NCI-H1092 (cell line): ENCODE measurements at places on chromosomes 7 and 10.
A peak's percentile ranks its signal among the peaks of the same experiment; 100 is the strongest.

- DNase-seq, result no peak
Measured at GRCh38 chr7:115128154-115128553, 206.3 kb downstream of the MDFIC start.

DNA sequence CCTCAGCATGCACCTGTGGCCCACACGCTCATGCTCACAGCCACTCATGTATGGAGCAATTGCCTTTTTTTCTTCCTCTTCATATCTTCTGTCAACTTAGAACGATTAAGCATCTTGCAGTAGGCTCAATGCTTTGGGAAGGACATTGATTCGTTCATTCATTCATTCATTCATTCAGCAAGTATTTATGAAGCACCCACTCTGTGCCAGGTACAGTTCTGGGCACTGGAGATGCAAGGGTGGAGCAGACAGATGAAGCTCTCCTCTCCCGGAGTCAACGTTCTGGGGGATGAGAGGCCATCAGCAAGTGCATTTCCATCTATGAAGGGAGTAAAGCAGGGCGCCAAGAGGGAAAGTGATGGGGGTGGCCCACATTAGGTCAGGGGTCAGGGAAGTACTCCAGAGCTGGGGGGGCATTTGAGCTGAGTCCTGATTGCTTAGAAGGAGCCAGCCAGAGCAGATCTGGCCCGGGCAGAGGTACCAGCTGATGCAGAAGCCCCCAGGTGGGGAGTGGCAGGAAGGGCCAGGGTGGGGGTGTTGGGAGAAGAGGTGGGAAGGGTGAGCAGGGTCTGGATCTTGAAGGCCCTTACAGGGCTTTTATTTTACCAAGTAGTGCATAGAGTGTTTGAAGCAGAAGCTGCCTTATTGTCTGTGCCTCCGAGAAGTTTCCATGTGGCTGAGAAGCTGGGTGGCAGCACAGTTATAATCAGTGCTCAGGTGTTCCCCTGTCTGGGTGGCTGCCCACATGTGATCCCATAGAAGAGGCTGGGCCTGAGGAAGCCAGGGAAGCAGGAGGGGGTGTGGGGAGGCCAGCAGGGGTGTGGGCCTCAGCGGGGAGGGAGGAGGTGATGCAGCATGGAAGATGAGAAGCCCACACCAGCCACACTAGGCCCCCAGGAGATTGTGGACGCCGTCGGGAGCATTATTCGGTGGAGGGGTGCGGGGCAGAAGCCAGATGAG is 36.2 kb downstream of the CHST3 start:
- no peak for DNase-seq

DNA sequence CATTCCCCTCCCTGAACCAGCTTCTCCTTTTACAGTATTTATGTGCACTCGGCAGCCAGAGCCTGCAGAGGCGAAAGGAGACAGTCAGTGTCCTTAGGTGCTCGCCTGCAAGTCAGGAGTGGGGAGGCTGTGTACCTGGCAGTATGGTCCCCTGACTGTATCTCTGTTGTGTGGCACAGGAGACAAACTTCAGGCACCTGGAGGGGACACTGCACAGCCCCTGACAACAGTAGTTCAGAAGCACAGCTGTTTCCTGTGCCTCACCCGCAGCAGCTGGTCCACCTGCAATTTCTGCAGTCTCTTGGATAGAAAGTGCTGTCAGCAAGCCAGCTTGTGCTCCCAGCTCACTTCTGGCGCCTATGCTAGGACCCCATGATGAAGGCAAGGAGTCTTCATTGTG is 73.4 kb upstream of the LAMB4 start:
- DNase-seq, result peak; percentile 29

DNA sequence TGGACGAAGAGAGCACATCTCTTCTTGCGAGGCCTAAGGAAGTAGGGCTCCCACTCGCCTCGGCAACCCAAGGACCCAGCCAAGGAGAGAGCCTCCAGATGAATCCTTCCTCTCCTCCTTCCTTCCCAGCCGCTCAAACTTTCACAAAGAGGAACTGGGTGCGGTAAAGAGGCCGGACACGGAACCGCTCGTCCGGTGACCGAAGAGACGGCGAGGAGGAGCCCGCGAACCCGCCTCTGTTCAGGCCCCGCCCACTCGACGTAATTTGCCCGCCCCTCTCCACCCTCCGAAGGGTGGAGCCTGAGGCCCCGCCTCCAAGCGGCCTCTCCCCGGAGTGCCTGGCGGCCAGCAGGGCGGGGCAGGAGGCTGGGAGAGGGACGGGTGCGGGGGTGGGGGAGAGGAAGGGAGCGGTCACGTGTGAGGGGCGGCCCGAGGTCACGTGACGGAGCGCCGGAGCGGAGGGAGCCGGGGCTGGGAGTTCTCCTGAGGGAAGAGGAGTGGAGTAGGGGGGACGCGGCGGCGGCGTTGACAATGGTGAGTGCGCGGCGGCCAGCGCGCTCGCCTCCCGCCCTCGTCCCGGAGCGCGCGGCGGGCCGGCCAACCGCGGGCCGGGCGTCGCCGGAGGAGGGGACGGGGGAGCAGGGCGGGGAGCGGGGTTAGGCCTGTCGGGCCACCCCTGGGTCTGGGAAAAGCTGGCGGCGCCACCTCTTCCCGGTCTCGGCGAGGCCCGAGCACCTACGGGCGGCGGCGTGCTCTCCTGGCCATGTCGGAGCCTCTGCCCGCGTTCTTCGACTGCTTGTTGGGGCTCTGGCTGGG is at the start of gene VPS26A:
TSS of gene VPS26A (plus strand) at position 432 of the 816 bp plus-strand sequence. CDS start at position 532, 100 bp downstream.
- DNase-seq, result peak; percentile 94

GRCh38 chr10:68752711-68753350 is 31.8 kb downstream of the CCAR1 start:
- DNase-seq, result no peak

DNA sequence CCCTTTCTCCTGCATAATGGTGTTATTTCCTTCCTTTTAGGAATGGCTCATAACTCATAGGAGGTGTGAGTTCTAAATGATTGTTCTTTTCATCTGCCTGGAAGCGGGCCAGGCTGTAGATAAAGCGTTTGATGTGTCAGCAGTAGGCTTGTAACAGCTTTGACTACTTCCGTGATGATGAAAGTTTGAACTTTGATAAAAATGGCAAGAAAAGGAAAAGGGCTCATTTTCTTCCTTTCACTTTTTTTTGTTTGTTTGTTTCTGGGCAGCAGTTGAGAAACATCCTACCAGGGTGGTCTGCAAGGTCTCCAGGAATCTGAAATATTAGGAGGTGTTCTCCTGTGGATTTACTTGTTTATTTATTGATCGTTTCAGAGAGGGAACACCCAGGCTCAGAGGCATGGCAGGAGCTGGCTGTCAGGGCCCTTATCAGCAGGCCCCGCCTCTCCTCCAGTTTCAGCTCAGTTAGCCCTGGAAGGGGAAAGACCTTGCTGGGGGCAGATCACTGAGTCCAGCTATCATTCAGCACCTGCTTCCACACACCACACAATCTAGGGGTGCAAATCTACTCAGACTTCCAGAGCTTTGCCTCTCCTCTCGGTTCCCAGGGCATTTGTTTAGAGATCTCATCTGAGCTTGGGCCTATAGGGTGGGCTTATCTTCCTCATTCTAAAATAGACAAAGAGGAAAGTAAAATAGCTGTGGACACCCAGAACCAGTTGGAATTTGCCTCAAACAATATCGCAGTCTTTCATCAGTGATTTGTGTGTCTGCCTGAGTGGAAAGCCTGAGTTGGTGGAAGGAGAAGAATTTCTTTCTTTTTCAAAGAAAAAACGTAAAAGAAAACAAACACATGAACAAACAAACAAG is 130.9 kb downstream of the BMPER start:
- DNase-seq, result no peak

GRCh38 chr10:92082583-92083280 is 159.2 kb downstream of the BTAF1 start:
- DNase-seq, result no peak

DNA sequence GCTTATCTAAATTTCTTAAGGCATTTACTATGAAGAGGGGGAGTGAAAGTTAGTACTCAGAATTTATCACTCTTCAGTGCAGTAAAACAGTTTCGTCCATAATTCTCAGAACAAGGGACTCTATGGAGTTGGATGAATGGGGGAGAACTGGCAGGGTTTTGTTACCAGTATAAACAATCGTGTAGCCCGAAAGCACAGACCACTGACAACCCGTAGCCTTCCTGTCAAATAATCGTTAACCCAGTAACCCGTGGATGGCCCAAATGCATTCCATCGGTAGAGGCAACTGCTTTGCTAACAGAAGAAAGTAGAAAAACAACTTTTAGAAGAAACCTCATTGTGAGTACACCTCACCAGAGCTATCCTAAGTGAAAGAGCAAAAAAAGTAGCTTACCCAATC is 583.9 kb downstream of the NXPH1 start:
- no peak for DNase-seq

- DNase-seq, result no peak
Measured at GRCh38 chr10:74167443-74167842, 16.4 kb downstream of the ADK start.

DNA sequence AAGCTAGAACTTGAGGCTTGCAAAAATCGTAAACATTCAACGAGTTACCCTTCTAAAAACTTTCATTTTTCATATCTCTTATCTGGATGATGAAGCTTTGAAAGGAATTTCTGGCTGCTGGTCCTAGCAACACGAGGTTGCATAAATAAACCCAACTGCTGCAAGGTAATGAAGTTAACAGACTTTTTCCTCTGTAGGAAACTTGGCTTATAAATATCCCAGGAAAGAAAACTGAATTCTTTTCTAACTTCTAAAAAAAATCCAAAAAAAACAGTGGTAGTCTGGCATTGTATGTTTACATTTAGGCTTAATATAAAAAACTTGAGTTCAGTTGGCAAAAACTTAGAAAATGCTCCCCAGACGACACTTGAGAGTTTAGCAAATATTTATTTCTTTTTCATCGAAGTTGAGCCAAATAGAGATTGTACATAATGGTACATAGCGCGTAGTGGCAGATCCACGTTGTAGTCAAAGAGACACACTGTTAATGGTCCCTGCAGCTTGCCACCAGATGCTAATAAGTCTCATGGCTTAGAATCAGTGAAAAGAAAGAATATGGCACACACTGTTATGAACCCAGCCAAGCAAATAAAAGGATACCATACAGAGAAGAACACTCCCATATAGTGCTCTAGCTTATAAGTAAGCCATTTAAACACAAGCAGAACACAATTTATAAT is 200.3 kb upstream of the PCLO start:
- peak; percentile 54 for DNase-seq

- no peak for DNase-seq
Measured at GRCh38 chr7:90492250-90492649, 22.8 kb downstream of the PTTG1IP2 start.

DNA sequence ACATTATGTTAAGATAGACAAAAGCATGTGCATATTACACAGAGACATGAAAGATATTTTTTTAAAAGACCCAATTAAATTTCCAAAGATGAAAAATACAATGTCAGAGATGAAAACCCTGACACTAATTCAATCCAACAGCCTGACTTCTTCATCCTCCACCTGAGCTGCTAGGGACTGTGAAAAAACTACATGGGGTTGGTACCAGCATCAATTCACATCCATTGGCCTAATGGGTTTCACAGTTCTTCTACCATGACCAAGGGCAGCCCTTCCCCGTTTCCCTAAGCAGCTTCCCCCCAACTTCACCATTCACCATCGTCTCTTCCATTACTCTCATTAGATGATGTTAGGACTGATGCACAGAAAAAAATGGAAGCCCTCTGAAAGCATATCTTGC is 37.4 kb upstream of the CDCA7L start:
- DNase-seq, result no peak

- no peak for DNase-seq
Measured at GRCh38 chr7:18294411-18294810, 201.1 kb upstream of the HDAC9 start.

- no peak for DNase-seq
Measured at GRCh38 chr7:85516675-85517074, 329.8 kb upstream of the SEMA3D start.

- no peak for DNase-seq
Measured at GRCh38 chr10:17430647-17431355, 23.6 kb downstream of the ST8SIA6 start.

GRCh38 chr10:67306588-67307205 is 380.9 kb downstream of the LRRTM3 start:
- no peak for DNase-seq

GRCh38 chr10:15169555-15170401 is 1.3 kb upstream of the NMT2 start:
- no peak for DNase-seq

GRCh38 chr10:93342366-93342765 is 139.8 kb downstream of the MYOF start:
- DNase-seq, result no peak

- DNase-seq, result no peak
Measured at GRCh38 chr10:73888514-73888913, 14.2 kb upstream of the CAMK2G start.

DNA sequence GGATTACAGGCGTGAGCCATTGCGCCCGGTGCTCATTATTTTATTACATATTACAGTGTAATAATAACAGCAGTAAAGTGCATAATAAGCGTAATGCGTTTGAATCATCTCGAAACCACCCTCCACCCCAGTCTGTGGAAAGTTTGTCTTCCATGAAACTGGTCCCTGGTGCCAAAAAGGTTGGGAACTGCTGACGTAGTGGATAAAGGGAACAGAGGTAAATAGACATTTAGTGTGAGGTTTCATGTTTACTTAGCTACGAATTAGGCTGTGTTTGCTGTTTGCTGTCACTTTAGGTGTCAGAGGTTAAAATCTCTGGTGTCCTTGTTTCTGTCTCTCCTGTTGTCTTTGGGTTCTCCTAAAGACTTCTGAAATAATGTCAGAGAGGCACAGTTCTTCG is 60.3 kb upstream of the SLC39A12 start:
- no peak for DNase-seq

DNA sequence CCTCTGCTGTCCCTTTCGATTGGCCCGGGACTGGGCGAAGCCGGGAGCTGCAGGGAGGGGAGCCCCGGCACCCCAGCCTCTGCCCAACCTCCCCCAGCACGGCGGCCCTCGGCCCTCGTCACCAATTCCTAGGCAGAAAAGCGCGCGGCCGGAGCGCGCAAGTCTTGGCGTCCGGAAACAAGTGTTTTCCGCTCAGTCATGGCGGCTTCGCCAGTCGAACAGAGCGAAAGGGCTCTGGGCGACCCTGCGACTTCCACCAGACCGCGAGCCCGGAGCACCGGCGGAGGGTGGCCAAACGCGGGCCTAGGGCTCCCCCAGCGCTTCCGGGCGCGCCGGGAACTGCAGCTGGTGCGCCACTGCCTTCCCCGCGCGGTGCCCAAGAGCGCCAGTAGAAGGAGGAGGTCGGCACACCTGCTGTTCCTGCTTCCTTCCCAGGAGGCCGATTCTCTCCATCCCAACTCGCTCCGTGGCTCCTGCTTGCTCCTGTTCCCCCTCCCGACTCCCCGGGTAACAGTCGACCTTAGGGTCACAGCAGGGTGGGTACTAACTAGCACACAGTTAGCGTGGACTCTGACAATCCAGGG is 729.9 kb downstream of the ZWINT start:
- peak; percentile 9 for DNase-seq
